ENCODE measurements at places on chromosomes 16 and 17.

DNA sequence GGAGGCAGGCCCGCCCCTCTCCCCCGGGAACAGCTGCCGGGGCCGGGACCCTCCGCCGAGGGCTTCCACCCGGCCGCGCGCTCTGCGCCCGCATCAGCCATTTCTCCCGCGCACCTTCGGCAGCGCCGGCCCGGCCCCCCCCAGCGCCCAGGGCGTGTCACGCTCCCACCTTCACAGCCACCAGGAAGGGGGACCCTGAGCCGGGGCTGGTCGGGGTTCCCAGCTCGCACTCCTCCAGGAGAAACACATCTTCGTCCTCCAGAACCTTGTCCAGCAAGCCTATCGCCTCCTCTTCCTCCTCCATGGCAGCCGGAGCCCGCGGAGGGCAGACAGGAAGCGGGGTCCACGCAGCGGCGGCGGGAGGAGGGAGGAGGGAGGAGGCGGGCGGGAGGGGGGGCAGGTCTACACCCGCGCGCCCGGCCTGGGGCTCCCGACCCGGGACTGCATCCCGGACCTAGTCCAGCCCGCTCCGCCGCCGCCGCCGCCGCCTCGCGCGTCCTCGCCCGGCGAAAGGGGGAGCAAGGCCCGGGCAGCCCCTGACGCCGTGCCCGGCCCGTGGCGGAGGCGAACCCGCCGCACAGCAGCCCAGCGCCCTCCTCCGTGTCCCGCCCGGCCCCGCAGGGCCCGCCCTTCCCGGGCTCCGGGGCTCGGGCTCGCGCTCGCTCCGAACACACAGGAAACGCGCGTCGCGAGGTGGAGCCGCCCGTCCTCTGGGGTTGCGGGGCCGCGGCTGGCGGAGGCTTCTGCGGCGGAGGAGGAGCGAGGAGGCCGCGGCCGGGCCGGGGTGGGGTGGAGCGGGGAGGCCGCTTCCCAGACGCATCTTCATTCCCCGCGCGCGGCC, 70.8 kb downstream of the ABR start:
- DNase-seq = peak; percentile 49

DNA sequence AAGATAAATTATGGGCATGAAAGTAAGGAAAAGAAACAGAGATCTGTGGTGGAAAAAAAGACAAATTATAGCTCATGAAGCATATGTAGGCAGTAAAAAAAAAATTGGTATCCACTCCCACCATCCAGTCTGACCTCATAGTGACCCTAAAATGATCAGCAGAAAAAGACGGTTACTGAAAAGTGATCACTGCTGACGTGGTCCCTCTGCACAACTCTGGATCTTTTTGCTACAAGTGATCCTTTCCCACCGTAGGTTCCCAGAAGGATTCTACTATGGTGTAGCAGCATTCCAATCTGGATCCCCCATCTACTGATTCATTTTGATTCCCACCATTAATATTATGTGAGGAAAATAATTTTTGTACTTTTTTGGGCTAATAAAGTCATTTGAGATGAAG, 10.9 kb upstream of the CHST6 start:
- DNase-seq = no peak

- DNase-seq = no peak
These were observed 70.0 kb downstream of the HS3ST3A1 start for GRCh38 chr17:13531721-13532120.

GRCh38 chr17:42225646-42226045, 31.4 kb upstream of the GHDC start:
- DNase-seq = peak; percentile 10

DNA sequence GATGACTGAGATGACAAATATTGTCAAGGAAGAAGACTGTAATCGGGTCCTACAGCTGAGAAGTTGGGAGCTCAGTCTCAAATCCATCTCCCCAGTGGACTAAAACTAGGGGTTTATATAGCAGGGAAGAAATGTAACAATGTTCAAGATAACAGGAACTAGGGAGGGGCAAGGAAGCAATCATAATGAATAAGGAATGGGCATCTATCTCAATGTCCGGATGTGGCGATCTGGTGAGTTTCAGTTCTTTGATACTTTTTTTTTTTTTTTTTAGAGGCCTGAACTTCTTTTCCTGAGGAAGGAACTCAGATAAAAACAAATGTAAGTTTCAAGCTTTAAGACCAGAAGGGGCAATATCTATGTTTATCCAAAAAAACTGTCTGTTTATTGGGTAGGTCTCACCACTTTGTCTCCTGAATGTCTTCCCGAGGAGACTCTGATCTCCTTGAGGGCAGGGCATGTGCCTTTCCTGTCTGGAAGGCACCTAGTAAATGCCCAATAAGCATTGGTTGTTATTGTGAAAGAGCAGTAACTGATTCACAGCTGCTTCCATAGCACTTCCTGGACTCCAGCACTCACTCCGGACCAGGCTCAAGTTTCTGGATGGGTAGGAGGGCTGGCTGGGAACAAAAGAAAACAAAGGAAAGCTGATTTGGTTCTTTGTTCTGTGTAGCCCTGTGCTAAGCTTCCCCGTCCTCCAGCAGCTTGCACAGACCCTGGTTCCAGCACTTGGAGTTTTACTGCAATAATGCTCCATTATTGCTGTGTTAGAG, 51.9 kb downstream of the MEOX1 start:
- DNase-seq = no peak

GRCh38 chr16:25366078-25366477, 108.4 kb upstream of the ZKSCAN2 start:
- peak; percentile 8 for DNase-seq

GRCh38 chr17:82913304-82914043, 73.7 kb upstream of the ZNF750 start:
- no peak for DNase-seq

- DNase-seq = no peak
These were observed 487 bp downstream of the RANBP10 start for GRCh38 chr16:67805718-67806427.

- no peak for DNase-seq
These were observed 24.5 kb downstream of the PEMT start for GRCh38 chr17:17566896-17567513.

- DNase-seq = no peak
These were observed 175.6 kb downstream of the SOX9 start for GRCh38 chr17:72296456-72296855.

DNA sequence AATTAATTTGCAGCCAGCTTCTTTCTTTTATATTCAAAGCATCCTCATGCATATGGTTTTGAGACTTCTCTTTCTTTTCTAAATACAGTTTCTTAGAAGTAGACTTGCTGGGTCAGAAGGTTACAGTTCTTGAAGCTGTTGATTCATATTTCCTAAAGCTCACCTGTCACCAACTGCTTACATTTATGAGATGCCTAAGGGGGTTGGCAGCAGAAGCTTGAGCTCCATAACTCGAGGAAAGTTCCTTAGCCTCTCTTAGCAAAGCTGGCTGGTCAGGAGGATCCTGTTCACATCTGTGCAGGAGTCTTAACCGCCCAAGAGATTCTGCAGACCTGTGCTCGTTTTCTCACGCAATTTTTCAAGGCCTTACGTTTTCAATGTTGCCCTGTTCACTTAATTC, 218.8 kb downstream of the SNX29 start:
- DNase-seq = no peak

GRCh38 chr17:57582881-57583756, 162.0 kb downstream of the CCDC182 start:
- DNase-seq = no peak

DNA sequence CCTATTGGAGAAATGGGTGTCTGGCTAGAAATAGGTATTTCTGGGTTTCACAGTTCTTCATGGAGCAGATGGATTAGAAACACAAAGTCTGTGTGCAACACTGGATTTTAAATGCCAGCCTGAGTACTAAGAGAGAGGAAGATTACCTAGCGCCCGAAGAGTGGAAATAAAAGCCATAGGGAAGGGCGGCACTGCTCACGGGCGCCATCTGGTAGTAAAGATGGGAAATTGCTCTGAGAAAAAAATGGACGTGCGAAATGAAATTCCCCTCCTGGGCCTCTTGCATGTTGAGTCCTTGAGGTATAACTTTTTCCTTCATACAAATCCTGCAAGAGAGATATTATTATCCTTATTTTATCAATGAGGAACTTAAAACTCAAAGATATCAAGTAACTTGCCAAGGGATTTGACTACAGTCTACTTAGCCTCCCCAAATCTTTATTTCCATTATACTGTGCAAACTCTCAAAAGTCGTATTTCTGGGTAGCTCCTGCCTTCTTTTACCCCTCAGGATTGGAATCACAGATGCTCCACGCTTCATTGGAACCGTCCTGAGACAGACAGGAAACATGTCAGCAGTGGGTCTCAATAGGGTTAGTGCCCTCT, 72.8 kb downstream of the MMD start:
- DNase-seq = peak; percentile 55

DNA sequence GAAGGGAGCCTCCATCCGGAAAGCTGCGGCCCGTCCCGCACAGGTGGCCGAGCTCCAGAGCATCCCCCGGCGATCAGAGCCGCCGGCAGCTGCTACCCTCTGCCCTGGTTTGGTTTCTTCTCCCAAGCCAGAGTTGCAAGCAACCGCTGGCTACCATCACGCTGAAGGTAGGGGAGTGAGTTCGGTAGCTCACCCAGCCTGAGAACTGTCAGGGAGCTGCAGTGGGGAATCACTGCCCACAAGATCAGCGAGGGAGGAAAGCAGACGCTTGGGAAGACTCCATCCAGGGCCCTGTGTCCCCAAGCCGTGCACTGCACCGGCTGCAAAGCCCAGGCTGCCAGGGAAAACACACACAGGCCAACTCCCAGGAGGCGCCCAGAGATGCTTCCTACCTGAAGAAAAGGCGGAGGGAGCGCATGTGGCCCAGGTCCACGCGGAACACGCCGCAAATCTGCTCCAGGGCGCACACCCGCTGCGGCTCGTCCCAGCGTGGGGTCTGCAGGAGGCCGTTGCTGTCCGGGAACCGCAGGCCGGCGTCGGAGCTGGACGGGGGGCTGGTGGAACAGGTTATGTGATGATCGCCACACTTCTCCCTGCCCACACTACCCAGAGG, 83.3 kb downstream of the TBC1D16 start:
- no peak for DNase-seq

DNA sequence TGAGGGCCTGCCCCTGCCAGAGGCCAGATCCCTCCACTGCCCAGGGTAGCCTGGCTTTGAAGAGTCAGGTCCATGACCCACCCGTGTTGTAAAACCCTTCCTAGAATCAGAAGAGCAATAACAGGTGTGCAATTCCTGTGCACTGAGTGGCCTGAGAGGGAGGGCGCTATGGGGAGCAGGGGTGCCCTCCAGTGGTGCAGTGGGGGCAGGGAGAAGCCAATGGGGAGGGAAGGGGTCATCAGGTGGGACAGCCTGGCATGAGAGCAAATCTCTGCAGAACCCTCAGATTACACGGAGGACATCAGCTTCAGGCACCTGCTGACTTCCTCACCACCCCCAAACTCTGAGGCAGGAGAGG, 72.9 kb upstream of the ZNF469 start:
- peak; percentile 40 for DNase-seq

DNA sequence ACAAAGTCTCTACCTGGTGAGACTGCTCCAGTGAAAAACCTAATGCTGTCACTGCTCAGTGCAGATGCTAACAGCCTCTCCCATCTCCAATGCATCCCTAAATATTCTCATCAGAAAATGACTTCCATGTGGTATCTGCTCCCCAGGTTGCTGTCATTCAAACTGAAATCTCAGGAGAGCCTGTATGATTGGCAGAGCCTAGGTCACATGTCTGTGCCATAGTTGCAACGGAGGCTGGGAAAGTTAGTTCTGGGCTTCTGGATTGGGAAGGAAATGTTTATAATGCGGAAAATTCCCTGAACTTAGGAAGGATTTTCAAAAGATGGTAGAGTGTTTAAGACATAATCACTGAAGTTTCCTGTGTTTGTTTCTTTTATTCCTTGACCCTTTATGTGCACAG, 206.4 kb upstream of the ZKSCAN2 start:
- no peak for DNase-seq

DNA sequence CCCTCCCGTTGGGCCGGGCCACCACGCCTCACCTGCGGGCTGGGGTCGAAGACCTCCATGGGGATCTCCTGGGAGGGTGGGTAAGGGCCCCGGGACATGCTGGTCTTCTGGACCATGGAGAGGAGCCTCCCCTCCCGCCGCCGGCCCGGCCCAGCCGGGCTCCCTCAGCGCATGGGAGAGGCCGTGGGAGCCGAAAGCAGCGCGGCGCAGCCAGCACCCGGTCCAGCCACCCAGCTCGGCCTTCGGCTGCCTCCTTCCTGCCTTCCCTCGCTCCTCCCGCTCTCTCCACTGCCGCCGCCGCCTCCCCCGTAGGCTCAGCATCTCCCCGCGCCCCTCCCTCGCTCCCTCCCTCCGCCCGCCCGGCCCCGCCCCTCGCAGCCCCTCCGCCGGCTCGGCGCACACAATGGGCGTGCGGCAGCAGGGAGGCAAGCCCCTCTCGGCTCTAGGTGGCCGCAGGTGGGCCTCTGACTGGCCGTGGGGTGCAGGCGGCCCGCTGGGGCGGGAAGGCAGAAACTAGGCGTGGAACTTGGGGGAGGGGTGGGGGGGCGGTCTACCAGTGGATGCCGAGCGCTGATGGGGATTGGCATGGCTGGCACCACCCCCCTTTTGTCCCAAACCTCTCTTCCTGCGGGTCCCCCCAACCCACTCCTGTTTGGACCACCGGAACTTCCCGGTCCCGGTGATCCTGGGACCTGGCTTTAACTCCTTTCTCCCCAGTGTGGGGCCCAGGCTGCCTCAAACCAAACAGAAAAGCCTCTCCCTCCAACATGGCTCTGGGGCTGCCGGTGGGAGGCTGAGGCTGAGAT, at the start of gene CACNB1:
TSS of gene CACNB1 (minus strand) at position 290 of the 806 bp plus-strand sequence. CDS start at position 116, 174 bp downstream.
- peak; percentile 32 for DNase-seq

- DNase-seq = peak; percentile 91
These were observed 9.8 kb upstream of the GSE1 start for GRCh38 chr16:85603203-85603755.

- DNase-seq = no peak
These were observed 150.0 kb downstream of the HS3ST4 start for GRCh38 chr16:25841761-25842160.

GRCh38 chr17:45228763-45229539, 7.3 kb downstream of the FMNL1 start:
- peak; percentile 98 for DNase-seq
